ENCODE measurements at places on chromosomes 13 and 19.

DNA sequence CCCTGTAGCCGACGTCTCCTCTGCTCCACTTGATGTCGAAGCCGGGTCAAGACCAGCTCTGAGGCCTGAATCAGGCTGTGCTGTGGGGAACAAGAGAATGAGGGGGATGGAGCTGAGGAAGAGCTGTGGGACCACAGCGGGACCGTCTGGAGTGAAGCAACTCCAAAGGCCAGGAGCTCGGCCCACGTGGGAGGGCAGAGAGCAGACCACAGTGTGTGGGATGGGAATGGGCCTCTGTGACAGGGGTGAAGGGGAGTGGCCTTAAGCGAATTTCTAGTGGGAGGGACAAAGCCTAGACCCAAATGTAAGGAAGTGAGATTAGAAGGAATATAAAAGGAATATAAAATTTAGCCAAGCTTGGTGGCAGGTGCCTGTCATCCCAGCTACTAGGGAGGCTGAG lies 3.8 kb upstream of the SLC8A2 start:
- DNase-seq = no peak

DNA sequence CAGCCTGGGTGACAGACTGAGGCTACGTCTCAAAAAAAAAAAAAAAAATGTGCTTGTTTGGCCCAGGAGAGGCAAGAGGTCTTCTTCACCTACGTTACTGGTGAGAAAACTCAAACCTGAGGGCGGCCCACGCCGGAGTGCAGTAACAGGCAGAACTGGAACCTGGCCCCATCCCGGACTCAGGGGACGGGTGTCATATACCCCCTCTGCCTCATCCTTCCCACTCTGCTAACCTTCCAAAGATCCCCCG lies 414 bp upstream of the ADAT3 start:
- no peak for DNase-seq

DNA sequence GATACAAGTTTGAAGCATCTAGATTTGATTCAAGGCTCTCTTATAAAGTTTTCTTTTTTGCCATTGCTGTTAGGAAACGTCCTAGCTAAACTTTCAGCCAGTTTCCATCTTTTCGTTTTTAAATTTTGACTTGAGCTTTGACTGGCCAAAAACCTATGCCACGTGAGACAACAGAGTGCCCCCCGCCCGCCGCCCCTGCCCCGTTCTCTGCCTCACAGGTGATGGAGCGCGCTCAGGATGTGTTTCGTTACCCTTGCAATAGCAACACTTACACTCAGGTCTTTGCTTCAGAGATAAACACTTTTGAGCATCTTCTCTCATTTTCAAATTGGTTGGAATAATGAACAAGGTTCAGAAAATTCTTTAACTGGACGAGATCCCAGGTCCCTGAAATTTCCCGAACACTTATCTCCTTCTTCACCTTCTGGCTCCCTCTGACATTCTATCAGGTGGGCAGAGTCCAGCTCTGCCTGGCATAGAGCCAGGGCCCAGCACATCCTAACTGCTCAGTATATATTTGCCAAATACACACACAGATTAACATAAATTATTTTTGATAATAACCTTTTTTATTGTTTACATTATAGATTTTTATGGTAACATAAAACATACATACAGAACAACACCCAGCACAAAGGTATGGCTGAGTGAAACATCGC lies 301.1 kb downstream of the IRS2 start:
- DNase-seq = no peak

DNA sequence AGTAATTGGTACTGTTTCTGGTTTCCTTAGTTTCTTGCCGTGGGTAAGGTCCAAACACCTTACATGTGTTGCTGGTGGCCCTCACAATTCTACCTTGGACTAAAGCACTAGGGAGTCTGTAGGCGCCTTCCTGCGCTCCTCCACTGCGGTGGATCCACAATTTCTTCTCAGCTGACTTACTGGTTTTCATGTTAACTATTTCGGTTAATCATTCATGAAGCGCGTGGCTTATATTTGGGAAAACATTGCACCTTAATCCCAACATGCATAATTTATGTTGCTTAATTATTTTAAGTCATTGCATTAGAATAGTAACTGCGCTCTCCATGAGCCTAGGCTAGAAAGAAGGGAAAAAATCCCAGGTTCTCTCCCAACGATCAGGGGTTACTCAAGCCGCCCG lies 37.7 kb downstream of the ARHGEF7 start:
- no peak for DNase-seq

GRCh38 chr19:38644719-38645118 lies 2.7 kb upstream of the ACTN4 start:
- no peak for DNase-seq

DNA sequence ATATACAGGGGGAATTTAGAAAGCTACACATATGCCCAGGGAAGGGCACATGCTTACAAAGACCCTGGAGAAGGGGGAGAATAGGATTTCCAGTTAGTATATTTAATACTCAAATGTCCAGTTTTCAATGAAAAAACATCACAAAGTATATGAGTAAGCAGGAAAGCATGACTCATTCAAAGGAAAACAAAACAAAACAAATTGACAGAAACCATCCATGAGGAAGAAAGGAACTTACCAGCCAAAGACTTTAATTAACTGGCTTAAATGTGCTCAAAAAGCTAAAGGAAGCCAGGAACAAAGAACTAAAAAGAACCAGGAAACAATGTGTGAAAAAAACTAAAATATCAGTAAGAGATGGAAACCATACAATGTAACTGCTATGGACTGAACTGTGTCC lies 716.2 kb upstream of the ARGLU1 start:
- no peak for DNase-seq

GRCh38 chr13:112443995-112444311 lies 67.8 kb downstream of the SPACA7 start:
- DNase-seq = peak; percentile 7

GRCh38 chr19:12859546-12859945 lies 21.2 kb downstream of the MAST1 start:
- no peak for DNase-seq

- DNase-seq = no peak
Measured at GRCh38 chr19:12834976-12835757, 788 bp upstream of the RTBDN start.

- no peak for DNase-seq
Measured at GRCh38 chr13:24152292-24153214, 8.0 kb upstream of the SPATA13 start.

DNA sequence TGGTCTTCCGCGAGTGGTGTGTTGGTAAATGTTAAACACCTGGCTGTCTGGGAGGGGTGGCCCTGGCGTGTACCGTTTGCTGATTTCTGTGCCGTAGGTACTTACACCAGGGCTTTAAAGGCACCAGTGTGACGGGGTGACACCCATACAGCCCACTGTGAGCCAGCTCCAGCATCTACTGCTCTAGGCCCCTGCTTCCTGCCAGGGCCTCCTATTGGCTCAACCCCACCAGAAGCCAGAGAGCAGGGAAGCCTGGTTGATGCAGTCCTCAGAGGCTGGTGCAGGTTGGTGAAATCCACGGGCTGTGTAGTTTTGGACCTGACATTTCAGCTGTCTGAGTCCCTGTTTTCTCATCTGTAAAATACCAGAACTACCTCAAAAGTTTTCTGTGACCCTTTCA lies 30.4 kb downstream of the ARHGEF7 start:
- no peak for DNase-seq

- no peak for DNase-seq
Measured at GRCh38 chr13:37878921-37879320, 9.3 kb upstream of the TRPC4 start.

- no peak for DNase-seq
Measured at GRCh38 chr19:48739404-48740163, 826 bp downstream of the RASIP1 start.

- no peak for DNase-seq
Measured at GRCh38 chr19:45295873-45296272, 26.8 kb downstream of the CKM start.

GRCh38 chr19:35077411-35078223 lies 36.1 kb downstream of the HPN start:
- DNase-seq = no peak

- DNase-seq = no peak
Measured at GRCh38 chr13:97849305-97849704, 104.2 kb upstream of the IPO5 start.

DNA sequence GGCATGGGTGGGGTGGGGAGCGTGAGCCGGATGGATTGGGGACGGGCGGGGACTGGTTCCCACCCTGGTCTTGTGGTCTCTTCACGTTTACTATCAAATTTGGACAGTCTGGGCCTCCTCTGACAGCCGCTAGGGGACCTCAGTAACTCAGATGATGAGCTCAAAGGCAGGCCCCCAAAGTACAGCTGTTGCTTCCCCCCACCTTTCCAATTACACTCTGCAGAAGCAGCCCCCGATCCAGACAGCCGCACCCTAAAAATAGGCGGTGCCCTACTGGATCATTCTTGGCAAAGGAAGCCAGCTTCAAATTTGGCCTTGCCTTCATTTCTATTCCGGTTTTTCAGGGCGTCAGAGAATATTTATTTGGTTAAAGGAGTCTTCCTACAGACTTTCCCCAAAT lies 1.9 kb upstream of the FOXO1 start:
- DNase-seq = peak; percentile 25

GRCh38 chr19:7888145-7888825 lies at the start of gene LRRC8E:
Gene LRRC8E, plus strand, starts transcription at chr19:7888510. Its CDS starts 7,094 bp downstream, at chr19:7895604.
- DNase-seq = no peak

GRCh38 chr13:30797847-30798535 lies 62.6 kb downstream of the ALOX5AP start:
- no peak for DNase-seq

Measured in CD4-positive, alpha-beta memory T cell (primary cell).